AG09319 (cell line): ENCODE measurements at places on chromosomes 13 and 19.
A peak's percentile ranks its signal among the peaks of the same experiment; 100 is the strongest.

- no peak for DNase-seq
Observed at GRCh38 chr19:7668842-7669241, at the start of gene RETN. Gene RETN, plus strand, starts transcription at chr19:7669049. Its CDS starts 278 bp downstream, at chr19:7669327.

GRCh38 chr19:32181216-32181920 lies 164.0 kb upstream of the ZNF507 start:
- DNase-seq, result no peak

- no peak for DNase-seq
Observed at GRCh38 chr19:16398530-16399249, 73.1 kb downstream of the EPS15L1 start.

DNA sequence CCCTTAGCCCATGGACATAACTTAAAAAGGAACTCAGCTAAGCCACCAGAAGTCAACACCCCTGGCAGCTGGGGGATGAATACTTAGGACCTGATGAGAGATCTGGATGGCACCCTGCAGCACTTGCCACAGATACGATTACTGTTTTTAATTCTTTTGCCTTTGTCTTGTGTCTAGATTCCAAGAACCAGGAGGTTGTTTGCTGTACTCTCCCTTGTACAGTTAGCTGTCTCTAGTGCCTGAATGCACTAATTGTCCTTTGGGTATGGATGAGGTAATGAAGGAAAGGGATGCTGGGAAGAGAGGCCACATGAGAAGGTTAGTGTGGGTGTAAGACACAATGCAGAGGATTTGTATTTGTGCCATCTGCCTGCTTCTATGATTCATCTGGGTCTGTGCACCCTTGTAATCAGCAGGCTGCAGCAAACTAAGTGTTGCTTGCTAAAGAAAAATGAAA lies 385.8 kb downstream of the KCNRG start:
- peak; percentile 41 for DNase-seq

- DNase-seq, result no peak
Observed at GRCh38 chr13:111186305-111186935, 71.3 kb downstream of the ARHGEF7 start.

DNA sequence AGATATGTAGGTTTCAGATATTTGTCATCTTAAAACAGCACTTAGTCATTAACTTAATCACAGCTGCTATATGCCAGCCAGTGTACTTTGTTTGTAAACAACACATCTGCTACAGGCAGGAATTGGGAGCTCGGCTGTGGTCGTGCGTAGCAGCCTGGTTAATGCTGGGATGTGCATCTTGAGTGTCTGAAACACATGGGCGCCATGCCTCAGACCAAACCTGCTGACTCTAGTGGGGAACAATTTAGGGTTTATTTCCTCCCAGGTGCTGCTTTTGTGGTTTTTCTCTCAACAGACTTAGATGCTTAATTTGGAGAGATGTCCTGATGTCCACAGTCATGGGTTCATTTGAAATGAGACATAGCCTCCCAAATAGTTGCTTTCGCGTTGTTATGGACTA lies 238.5 kb upstream of the TMTC4 start:
- no peak for DNase-seq

- no peak for DNase-seq
Observed at GRCh38 chr13:40652588-40652940, 13.9 kb downstream of the FOXO1 start.
